ENCODE measurements at places on chromosomes 3 and 15.

GRCh38 chr3:48232734-48233133 lies 8.2 kb upstream of the ZNF589 start:
- DNase-seq = peak; percentile 92

DNA sequence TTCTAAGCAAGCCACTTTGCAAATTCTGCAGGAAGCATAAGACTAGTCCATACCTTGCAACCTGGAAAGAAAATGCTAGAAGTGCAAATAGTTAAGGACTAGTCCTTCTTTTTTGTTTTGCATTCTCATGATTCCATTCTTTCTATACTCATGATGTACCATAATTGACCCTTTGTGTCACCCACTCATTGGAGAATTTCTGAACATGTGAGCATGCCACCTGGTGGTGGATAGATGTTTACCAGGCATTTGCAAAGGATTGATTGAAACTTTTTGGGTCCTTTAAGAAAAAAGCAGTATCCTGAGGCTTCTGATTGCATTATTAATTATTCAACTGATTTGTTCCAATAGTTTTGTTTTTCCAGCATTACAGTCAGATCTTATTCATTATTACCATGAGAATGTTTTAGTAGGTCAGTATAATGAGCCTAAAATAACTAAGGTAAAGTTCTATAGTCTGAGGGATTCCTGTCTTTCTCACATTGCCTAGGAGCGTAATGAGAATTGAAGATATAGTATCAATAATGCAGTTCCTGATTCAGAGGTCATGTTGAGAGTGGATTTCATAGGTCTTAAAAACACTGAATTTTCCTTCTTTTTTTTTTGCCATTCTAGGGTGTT lies 20.2 kb upstream of the DIPK2A start:
- DNase-seq = peak; percentile 33

DNA sequence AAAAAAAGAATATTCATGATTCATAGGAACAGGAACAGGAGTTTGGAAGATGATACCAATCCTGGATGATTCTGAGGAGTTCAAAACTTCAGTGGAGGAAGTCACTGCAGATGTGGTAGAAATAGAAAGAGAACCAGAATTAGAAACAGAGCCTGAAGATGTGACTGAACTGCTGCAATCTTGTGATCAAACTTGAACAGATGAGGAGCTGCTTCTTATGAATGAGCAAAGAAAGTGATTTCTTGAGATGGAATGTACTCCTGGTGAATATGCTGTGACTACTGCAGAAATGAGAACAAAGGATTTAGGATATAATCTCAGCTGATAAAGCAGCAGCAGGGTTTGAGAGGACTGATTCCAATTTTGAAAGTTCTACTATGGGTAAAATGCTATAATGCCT lies 72.7 kb downstream of the GSK3B start:
- DNase-seq = no peak

- no peak for DNase-seq
Observed at GRCh38 chr3:69137005-69137404, 14.6 kb upstream of the LMOD3 start.

DNA sequence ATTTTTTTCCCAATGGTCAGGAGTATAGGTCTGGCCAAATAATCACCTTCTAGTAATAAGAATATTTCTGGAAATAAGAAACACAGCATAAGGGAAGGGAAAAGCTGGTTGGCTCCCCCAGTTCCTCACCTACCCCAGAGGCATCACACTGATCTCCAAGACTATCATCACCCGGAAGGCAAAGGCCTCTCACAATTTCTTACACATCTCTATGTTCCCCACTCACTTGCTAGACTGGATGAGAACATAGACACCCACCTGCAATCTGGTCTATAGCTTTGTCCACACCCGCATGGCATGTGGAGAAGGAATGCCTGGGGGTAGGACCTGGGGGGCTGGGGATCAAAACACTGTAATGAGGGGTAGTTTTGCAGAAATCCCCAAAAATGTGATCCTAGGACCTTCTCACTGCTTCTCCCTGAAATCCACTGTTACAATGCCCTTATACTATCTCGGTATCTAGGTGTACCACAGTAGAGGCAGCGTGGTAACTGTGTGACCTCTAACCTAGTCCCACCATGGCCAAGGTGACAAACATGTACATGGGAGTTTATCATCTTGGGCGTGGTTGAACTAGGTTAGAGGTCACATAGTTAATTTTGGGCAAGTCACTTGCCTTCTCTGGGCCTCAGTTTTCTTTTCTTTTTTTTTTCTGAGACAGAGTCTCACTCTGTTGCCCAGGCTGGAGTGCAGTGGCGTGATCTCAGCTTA lies 29.5 kb upstream of the NRROS start:
- no peak for DNase-seq

GRCh38 chr15:73930790-73931281 lies 4.6 kb downstream of the LOXL1 start:
- no peak for DNase-seq

DNA sequence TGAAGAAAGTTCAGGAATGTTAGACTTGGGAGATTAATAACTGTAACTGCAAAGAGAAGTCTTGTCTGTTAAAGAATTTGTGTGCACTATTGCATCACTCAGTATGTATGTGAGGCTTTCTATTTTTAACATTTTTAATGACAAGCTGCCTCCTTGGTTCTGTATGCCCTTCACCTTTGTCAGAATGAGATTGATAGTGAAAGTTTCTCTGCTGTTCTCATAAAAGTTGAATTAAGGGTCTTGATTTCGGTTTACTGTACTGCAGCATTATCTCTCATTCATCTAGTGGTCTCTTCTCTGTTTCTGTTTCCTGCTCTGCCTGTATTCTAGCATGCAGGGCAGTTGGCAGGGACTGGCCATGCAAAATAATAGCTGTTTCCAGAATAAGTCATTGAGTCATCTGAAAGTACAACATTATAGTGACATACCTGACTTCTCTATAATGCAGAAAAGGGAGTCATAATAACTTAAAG lies 454.9 kb downstream of the IL5RA start:
- no peak for DNase-seq

DNA sequence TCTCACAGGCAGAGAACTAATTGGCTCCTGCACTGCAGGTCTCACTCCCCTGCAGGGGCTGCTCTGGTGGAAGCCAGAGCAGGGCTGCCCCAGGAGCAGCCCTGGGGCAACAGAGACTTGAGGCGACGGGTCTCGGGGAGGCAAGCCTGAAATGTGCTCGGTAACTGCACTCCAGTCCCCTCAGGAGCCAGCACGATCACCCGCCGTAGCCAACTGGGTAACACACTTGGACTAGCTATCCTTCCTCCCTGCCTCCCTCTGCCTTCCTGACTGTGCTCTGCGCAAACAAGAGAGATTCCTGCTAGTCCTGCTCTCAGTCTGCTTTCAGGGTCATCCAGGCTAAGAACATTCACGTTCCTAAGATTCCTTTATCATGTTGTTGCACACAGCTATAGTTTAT lies 140.7 kb upstream of the NSMCE3 start:
- DNase-seq = no peak

All from WERI-Rb-1 (cell line).